IPS-NIHi11 (cell line): ENCODE measurements at places on chromosomes 2 and 18.
A peak's percentile ranks its signal among the peaks of the same experiment; 100 is the strongest.

- no peak for DNase-seq
Observed at GRCh38 chr2:212797484-212798205, 259.0 kb upstream of the ERBB4 start.

GRCh38 chr2:3116371-3116770 lies 261.2 kb downstream of the EIPR1 start:
- DNase-seq, result no peak

DNA sequence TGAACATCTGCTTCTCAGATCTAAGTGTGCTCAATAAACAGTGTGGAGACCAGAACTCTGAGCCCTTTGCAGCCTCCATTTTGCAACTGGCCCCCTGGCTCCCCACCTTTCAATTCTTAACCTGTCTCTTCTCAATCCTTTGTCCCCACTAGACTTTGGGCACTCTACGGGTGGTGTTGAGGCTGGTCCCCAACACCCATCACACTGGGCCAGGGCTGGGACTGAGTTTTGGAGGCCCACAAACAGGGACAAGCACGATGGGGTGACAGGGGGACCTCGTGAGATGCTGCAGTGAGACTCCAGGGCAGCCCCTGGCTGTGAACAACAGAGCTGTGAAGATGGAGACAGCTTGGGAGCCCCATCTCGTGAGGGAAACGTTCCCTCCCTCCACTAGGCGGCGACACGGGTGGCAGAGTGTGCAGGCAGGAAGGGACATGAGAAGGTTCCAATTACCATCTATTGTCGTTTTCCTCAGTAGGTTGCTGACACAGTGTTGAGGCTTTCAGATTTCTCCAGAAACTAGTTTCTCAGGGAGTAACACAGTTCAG lies 1.2 kb downstream of the ANKMY1 start:
- peak; percentile 77 for DNase-seq

DNA sequence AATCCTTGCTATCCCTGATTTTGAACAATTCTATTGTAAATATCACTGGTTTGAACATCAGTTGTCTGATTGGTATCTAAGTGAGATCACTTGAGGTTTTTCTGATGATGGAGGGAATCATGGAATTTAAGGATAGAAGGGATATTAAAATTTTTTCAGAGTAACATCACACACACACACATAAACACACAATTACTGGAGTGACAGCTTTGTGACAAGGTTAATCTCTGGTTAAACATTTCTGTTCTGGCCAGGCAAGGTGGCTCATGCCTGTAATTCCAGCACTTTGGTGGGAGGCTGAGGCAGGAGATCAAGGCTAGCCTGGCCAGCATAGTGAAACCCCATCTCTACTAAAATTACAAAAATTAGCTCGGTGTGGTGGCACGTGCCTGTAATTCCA lies 85.3 kb downstream of the SOCS6 start:
- no peak for DNase-seq

DNA sequence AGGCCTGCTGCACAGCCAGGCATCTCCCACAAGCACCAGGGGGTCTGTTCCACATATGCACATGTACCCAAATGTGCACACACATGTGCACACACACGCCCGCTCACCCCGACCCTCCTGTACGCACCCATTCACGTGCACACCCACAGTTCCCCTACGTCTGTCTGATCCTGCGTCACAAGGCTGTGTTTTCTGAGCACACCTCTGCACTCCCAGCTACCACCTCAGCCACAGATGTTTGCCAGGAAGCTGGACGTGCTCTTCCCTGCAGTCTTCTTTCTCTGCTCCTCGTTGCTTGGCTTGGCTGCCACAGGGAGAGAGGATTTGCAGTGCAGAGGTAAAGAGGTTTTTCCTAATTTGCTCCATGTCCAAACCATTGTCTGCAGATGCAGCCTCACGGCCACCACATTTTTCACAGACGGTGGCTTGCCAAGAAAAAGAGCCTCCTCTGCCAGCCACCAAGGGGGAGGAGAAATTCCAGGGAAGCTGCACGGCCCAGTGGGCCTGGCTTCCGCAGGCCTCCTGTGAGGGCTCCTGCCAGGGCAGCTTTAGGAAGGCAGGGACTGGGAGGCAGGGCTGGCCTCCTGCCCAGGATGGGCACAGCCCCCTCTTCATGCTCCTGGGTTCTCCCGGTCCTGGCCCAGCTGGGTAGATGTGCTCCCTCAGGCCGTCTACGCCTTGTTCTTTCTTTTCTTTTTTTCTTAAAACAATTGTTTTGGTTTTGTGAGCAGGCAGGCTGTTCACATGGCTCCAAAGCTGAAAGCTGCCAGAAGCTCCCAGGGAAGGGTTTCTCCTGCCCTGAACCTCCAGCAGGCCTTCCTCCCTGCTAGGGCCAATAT lies 29.3 kb upstream of the HS6ST1 start:
- DNase-seq, result peak; percentile 74

GRCh38 chr18:61432590-61432989 lies 99.4 kb downstream of the CDH20 start:
- DNase-seq, result no peak

GRCh38 chr2:196160101-196160500 lies 11.3 kb downstream of the STK17B start:
- peak; percentile 40 for DNase-seq

GRCh38 chr2:33168425-33168824 lies 221.7 kb downstream of the LTBP1 start:
- no peak for DNase-seq

DNA sequence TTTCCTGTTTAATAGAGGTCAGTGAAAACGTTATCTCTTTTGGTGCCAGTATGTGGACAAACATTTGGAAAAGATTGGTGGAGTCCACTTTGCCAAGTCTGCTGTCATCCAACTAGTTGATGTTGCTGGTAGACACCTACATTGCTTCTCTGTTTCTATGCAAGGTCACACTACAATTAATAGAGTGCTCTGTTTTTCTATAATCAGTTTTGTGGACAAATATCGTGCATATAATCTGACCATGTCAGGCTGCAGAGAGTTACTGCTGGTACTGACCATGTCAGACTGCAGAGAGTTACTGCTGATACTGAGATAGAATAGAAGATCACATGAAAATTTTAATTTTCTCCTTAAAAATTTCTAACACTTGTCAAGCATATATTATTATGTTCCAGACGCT lies 603.3 kb downstream of the TSN start:
- DNase-seq, result no peak

DNA sequence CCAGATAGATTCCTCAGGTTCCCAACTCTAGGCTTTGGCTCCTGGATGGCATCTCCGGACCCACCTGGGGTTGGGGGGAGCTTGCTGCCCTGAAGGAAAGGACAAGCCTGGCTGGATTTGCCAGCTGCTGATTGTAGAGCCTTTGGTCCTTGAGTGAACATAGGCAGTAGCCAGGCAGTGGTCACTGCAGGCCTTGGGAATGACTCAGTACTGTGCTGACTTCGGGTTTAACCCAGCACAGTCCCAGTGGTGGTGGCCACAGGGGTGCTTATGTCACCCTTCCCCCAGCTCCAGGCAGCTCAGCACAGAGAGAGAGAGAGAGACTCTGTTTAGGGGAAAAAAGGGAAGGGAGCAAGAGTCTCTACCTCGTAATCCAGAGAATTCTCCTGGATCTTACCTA lies 27.7 kb upstream of the ACTR2 start:
- no peak for DNase-seq

GRCh38 chr2:164937864-164938401 lies 17.4 kb downstream of the SLC38A11 start:
- no peak for DNase-seq

DNA sequence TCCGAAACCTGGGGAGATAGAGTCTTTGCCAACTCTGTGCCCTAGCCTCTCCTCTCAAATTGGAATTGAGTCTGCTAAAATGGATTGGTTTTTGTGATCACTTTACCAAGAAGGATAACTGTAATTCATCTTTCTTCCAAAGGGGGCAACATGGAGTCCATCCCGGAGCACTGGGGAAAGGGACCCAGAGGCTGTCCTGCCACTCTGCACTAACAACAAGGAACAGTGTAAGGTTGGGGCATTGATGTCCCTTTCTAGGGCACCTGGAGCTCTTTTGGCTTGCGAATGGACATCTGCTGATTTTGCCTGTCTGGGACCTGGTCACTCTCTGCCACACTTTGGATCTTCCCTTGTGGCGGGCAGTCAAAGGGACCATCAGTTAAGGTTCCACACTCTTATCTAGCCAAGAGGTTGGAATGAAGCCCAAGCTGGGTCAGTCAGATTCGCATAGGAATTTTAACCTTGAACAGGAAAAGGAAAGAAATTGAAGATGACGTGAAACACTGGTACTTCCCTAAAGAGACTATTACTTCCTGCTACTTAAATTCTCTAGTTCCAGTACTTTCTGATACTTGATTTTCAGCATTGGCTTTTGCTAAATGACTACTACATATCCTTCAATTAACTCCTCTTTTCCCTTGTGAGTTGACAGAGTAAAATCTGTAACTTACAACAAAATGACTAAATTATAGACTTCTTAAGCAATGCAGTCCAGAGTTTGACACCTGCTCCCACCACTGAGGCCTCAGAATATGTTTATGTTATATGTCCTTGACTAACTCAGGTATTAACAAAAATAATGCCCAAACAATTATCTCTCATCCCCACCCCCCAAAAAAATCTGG lies 64.7 kb upstream of the KLF7 start:
- DNase-seq, result peak; percentile 72

GRCh38 chr18:9285604-9286003 lies 49.0 kb upstream of the TWSG1 start:
- no peak for DNase-seq

- peak; percentile 14 for DNase-seq
Observed at GRCh38 chr18:11259469-11260150, 110.2 kb upstream of the PIEZO2 start.

- DNase-seq, result no peak
Observed at GRCh38 chr2:223108351-223109050, 56.5 kb downstream of the KCNE4 start.

GRCh38 chr2:68791914-68792313 lies 57.3 kb downstream of the ARHGAP25 start:
- DNase-seq, result no peak

- no peak for DNase-seq
Observed at GRCh38 chr2:25489631-25490030, 147.9 kb upstream of the DNMT3A start.
